ENCODE measurements at places on chromosomes 4 and X. TPM values are rescaled to one million over a fixed set of nuclear protein-coding genes. Genes with fewer than 3 reads are reported as not detected.

- no peak for DNase-seq
Measured at GRCh38 chrX:137748827-137749226, 182.9 kb downstream of the ZIC3 start.

- no peak for DNase-seq
Measured at GRCh38 chr4:87529187-87529586, at the start of gene SPARCL1. Gene SPARCL1, minus strand, starts transcription at chr4:87529376. Its CDS starts 29,802 bp downstream, at chr4:87499574.

ITM2A gene
- 39.5 TPM for total RNA-seq

- DNase-seq, result no peak
Measured at GRCh38 chr4:102715057-102715456, 45.7 kb downstream of the MANBA start.

DNA sequence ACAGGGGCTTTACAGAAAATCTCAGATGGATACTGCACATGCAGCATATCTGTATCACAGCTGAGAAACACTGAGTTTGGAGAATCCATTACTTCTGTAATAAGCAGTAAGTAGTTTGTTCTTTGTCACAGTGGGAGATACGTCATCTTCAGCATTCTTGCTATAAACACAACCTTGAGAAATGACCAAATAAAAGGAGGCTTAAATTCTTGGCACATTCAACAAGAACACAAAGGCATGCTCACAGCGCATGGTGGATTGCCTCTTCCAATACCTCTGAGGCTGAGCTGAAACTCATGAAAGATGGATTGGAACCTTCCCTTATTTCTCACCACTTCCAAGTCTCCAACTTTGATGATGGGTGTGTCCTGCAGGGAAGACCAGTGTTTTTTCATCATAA, 54.5 kb downstream of the ANXA5 start:
- DNase-seq, result no peak

DNA sequence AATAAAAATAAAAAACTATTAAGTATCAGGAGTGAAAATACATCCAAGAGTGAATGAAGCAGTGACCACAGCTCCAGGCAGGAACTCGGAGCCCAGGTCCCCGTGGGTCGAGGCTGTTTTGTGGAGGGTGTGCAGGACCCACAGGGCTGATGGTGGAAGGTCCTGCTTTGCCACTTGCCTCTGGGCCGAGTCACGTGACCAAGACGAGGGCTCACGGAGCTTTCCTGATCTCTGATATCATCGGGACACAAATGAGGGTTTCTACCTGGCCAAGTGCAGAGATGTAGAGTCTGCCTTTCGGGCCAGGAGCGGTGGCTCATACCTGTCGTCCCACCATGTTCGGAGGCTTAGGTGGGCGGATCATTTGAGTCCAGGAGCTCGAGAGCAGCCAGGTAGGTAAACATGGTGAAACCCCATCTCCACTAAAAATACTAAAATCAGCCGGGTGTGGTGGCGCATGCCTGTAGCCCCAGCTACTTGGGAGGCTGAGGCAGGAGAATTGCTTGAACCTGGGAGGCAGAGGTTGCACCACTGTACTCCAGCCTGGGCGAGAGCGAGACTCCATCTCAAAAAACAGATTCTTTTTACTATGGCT, 7.2 kb downstream of the SLC25A6 start:
- DNase-seq, result no peak

DNA sequence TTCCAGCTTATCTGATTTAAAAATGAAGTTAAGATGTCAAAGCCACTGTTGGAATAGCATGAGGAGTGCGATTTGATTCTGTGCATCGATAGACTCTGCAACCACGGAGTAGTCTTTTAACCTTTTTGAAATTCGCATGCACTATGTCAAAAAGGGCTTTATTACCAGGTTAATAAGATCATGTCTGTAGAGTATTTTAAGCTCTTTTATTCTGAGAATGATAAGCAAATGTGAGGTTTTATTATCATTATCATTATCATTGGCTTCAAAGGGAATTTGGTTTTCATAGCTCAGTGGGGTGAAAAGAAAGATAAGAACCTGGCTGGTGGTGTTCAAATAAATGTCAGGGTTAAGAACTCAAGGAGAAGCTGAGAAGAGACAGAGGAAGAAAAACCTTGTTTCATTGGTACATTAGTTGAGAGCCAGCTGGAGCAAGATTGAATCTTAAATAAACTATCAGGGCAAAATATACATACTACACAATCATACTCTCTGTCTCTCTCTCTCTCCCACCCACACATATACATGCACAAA, 102.6 kb downstream of the MMRN1 start:
- DNase-seq, result no peak

DNA sequence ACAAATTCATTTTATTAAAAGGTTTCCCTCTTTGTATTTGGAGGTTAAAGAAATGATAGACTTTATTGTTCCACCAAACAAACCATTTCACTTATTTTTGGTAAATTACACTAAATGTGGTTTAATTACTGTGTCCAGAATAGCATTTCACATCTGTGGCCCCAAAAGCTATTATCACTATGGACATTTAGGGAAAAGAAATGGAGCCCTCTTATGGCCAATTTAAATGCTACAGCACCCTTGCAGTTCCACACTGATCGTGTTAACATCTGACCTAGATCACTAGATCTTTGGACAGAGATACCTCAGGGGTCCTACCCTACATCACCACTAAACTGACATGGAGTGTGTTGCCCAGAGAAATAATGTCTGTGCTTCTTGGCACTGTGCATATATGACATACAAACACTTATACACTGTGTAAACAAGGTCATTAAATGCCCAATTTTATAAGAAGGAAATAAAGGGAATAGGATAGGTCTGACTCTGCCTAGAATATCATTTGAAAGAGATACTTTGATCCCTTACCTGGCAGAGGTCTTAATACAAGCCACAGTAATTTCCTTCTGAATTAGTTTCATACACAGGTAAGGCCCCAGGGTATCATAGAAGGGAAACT, 163.9 kb downstream of the KDR start:
- peak; percentile 76 for DNase-seq

AMBN gene
- not detected for total RNA-seq

- DNase-seq, result no peak
Measured at GRCh38 chrX:136193771-136194170, 46.4 kb downstream of the FHL1 start.

All from dermis blood vessel endothelial cell (primary cell).